ENCODE measurements at places on chromosomes 16 and 17.

GRCh38 chr16:77985111-77985510 is 37.2 kb upstream of the CLEC3A start:
- DNase-seq: no peak

- no peak for DNase-seq
Measured at GRCh38 chr16:73213732-73214455, 166.0 kb upstream of the ZFHX3 start.

GRCh38 chr16:29900102-29900887 is at the start of gene ASPHD1:
Gene ASPHD1 (plus strand): TSS chr16:29900488. CDS start chr16:29900972, 484 bp downstream.
- no peak for DNase-seq

GRCh38 chr16:79844603-79845002 is 244.1 kb upstream of the MAF start:
- DNase-seq: no peak

DNA sequence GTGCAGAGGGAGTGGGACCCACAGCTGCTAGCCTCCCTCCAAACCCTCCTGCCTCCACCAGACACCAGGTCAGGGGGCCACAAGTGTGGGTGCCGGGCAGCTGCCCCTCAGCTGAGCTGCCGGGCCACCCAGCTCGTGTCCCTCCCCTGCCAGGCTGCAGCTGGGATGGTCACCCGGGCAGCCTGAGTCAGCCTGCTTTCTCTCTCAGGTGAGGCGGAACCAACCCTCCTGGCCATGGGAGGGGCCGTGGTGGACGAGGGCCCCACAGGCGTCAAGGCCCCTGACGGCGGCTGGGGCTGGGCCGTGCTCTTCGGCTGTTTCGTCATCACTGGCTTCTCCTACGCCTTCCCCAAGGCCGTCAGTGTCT is 6.9 kb downstream of the SLC16A3 start:
- DNase-seq: no peak

DNA sequence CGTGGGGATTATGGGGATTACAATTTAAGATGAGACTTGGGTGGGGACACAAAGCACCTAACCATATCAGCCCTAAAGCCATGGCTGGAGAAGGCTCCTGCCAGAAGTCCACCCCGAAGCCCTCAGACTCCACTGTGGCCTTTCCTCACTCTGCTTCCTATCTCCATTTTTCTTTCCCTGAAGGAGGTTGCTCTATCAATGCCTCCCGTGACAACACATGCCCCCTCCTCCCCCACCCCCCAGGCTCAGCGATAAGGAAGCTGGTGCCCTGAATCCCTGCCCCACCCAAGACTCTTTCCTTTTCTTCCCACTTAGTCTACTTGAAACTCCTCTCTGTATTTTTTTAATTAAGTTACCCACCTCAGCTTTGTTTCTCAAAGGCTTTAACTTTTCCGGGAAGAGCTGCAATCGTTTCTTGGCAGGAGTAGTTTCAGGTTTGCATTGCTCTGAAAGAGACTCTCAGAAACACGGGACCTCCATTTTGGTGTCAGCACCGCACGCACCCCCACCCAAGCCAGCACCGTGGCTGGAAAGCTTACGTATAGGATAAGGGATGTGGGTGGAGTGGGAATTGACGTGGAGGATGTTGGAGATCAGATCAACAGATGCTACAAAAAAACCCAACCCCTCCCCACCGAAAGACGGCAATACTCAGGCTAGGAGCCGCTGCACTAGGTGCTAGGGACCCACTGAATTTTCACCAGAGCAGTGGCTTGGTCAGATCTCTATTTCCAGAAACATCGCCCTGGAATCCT is 15.2 kb upstream of the CA4 start:
- no peak for DNase-seq

DNA sequence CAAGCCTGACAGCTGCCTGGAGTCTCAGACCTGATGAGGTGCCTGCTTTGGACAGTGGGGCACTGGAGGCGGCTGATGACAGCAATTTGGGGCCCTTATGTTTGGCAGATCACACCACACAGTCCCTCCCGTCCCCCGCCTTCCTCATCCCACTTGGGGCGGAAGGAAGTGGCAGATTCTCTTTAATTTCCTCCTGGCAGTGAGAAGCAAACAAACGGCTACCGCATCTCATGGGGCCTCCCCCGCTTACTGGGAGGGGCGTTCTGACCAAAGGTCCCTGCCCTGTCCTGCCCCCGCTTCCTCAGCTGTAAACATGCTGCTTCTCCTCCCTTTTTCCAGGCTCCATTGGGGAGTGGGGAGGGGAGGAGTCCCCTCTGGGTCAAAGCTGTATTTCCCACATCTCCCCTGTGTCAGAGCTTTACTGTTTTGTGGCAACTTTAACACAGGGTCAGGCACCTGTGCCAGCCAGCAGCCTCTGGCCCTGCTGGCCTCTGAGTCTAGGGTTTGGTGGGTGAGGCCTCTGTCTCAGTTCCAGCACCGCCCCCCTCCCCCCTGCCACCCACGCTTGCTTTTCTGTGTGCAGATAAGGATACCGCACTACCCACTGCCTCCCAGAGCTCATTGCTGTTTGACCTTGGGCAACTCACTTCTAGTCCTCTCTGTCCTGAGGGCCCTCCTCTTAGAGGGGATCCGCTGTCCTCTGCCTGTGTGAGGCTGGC is 5.4 kb upstream of the NFATC3 start:
- DNase-seq: no peak

GRCh38 chr17:30981531-30982519 is 11.0 kb downstream of the RNF135 start:
- no peak for DNase-seq

- no peak for DNase-seq
Measured at GRCh38 chr17:44807817-44808155, 22.3 kb downstream of the GJC1 start.

GRCh38 chr16:85986931-85987749 is 88.2 kb downstream of the IRF8 start:
- no peak for DNase-seq

DNA sequence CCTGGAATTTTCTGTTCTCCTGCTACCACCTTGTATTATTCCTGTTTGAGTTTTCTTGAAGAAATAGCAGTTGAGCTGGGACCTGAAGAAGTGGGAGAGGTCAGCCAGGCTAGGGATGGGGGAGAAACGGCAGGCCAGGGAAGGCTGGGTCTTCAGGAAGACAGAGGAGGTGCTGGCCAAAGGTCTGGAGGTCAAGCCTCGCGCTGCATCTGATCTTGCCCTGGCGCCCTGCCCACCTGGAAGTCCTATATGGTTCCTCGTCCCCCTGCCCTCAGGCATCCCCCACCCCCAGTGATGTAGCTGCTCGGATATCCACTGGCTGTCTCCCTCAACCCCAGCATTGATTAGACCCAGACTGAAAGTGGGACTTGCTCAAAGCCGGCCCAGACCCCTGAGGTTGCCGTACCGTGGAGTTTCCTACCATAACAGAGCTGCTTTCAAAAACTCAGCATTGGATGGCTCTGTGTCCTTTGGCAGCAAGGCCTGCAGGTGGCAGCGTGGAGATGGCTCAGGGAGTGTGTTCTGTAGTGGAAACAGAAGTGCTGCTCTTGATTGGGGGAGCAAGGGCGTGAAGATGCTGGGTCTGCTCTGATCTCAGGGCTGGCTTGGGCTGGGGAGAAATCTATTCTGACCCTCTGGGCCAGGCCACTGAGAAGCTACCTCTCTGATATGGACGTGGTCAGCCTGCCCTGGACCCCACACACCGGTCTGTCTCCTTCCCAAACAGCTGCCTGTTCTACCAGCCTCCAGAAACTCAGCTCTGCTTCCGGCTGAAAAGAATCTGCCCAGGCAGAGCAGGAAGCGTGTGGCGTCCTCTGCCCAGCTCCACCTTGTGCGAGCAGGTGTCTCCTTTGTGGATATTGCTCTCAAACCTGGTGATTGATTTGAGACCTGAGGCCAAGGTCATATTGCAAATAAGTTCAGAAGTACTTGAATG is 107.0 kb upstream of the CACNG5 start:
- no peak for DNase-seq

DNA sequence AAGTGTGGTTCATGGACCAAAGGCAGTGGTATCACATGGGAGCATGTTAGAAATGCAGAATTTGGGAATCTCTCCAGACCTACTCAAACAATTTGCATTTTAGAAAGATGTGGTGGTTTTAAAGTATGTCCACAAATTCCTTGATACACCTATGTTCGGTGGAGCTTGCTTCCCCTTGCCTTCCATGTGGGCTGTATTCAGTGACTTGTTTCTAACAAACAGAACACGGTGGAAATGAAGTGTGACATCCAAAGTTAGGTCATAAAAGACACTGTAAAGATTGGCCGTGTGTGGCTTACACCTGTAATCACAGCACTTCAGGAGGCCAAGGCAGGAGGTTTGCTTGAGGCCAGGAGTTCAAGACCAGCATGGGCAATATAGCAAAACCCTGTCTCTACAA is 16.7 kb downstream of the COQ7 start:
- no peak for DNase-seq

GRCh38 chr16:59566446-59566845 is 832.3 kb upstream of the GOT2 start:
- DNase-seq: no peak

- no peak for DNase-seq
Measured at GRCh38 chr17:38800237-38800760, 943 bp upstream of the PIP4K2B start.

DNA sequence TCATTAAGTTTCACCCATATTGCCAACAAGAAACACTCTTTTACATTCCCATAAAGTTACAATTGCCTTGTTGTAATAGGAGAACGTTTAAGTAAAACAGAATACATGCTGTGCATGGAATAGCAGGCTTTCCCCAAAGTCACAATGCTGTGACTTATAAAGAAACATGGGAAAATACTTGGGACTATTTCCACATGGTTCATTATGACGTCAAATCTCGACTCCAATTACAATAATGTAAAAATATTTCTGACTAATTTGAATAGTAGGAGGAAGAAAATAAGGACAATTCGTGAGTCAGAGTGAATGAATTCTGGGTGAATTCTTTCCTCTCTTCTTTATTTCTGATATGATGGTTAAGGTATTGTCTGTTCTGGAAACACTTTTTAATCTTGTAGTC is 52.8 kb downstream of the CDH11 start:
- DNase-seq: no peak

DNA sequence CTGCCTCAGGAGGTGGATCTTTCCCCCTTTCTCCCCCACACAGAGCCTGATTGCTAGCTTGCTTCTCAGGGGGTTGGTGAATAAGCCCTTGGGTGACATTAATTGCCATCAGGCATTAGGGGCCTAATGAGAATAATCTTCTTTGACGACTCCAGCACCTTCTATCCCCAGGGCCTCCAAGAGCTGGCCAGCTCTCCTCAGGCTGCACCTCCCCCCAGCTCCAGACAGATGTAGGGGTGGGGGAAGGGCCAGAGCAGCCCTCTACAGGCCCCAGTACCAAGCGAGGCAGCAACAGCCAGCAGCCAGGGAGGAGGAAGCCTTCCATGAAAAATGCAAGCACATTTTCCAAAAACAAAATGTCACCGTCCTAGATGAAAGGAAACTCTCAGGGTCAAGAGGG is 1.4 kb upstream of the TMEM132E start:
- DNase-seq: no peak

DNA sequence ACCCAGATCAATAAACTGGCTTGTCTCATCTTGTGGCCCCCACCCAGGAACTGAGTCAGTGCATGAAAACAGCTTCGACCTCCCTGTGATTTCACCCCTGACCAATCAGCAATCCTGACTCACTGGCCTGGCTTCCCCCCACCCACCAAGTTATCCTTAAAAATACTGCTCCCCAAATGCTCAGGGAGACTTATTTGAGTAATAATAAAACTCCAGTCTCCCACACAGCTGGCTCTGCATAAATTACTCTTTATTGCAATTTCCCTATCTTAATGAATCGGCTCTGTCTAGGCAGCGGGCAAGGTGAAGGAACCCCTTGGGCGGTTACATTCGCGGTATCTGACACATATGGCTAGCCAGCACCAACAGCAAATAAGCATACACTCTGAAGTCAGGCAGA is 9.8 kb upstream of the RABEP1 start:
- no peak for DNase-seq

DNA sequence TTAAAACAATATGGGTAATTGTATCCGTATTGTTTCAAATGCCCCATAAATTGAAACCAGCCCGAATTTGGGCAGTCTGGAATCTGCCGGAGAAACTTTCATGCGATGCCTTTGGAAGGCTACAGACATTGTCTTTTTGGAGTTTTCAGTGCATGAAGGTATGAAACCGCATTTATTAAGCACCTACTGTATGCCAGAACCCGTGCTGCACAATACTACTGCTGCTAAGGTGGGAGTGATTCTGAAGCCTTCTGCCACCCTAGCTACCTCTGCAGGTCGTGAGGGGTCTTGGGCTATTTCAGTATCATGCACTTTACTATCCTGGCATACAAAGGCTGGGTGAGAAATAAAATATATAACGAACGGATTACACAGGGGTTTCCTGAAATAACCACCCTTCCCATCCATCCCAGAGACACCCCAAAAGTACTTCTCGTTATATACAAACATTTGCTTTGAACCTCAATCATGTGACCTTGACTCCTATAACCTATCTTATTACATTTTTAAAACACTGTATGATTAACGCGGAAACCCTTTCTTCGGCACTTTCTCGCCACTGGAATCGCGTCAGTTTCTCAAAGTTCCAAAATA is 1.0 kb upstream of the MSI2 start:
- no peak for DNase-seq

DNA sequence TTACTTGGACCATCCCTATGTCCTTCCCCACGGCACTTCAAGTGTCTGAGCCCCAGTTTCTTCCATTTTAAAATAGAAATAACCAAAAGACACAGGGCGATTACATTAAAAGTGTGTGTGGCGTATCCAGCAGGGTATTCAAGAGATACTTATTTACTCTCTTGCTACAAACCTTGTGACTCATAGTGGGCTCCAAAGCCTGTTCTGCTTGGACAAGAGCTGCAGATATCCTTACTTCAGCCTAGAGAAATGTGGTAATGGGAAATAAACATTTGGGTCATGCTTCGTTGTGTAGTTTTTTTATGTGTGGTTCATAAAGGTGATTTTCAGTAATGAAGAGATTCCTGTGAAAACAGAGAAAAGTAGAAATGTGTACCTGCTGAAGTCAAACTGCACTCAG is 288.9 kb upstream of the CDH11 start:
- DNase-seq: no peak

DNA sequence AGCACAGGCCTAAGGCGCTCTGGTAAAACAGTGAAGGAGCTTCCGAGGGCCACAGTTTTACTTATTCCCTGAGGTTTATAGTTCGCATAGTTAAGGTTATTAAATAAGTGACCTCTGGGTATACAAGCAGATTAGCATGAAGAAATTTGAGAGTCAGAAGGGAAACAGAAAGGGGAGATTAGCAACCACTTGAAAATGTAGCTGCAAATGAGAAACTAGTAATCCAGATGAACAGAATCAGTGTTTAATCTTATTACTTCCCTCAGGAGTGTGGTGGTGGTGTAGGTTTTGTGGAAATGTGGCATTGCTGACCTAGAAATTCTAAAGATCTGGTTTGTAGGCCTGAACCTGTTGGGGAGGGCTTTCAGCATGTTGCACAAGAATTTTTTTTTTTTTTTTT is 130.4 kb downstream of the CCDC182 start:
- no peak for DNase-seq

- DNase-seq: no peak
Measured at GRCh38 chr17:17186551-17187505, 19.3 kb downstream of the PLD6 start.

- peak; percentile 78 for DNase-seq
Measured at GRCh38 chr16:68406458-68407152, 41.7 kb downstream of the SMPD3 start.
